ENCODE measurements at places on chromosomes 5 and 9. TPM values are rescaled to one million over a fixed set of nuclear protein-coding genes. Genes with fewer than 3 reads are reported as not detected.

- no peak for DNase-seq
Observed at GRCh38 chr9:119368681-119369581, at the start of gene BRINP1. Gene BRINP1 (minus strand): TSS chr9:119369435. CDS start chr9:119313355, 56,080 bp downstream.

- no peak for DNase-seq
Observed at GRCh38 chr5:34511063-34511462, 145.1 kb upstream of the RAI14 start.

GRCh38 chr9:117341151-117341550 is 73.7 kb downstream of the ASTN2 start:
- DNase-seq = no peak

Gene TAS2R1
- total RNA-seq = not detected

Gene CCDC183
- total RNA-seq = 1.7 TPM

Gene FPGS
- 107 TPM for total RNA-seq

DNA sequence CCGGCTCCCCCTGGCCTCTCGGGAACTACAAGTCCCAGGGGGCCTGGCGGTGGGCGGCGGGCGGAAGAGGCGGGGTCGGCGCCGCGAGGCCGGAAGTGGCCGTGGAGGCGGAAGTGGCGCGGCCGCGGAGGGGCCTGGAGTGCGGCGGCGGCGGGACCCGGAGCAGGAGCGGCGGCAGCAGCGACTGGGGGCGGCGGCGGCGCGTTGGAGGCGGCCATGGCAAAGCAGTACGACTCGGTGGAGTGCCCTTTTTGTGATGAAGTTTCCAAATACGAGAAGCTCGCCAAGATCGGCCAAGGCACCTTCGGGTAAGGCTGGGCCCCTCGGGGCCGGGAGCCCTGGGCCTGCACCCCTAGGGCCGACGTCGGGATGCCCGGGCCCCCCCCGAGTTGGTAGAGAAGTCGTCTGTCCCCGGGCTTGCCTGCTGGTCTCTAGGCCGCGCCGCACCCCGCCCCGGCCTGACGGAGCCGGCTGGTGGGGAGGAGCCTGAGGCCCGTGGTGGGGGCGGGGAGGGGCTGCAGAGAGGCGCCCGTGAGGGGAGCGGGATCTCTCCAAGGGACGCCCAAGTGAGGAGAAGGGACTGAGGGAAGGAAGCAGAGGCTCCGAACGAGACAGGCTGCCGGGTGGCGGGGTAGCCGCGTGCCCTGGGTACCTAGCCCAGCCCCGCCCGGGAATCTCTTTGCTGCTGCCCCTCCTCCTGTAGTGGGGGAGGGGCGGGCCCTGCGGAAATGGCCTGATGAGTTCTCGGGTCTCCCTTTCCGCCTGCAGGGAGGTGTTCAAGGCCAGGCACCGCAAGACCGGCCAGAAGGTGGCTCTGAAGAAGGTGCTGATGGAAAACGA is at the start of gene CDK9:
CDK9 (plus strand) TSS at position 102 of the 840 bp plus-strand sequence; CDS start at position 217, 115 bp downstream.
- DNase-seq = peak; percentile 64

GRCh38 chr5:14272548-14273205 is 129.5 kb downstream of the TRIO start:
- DNase-seq = no peak

DNA sequence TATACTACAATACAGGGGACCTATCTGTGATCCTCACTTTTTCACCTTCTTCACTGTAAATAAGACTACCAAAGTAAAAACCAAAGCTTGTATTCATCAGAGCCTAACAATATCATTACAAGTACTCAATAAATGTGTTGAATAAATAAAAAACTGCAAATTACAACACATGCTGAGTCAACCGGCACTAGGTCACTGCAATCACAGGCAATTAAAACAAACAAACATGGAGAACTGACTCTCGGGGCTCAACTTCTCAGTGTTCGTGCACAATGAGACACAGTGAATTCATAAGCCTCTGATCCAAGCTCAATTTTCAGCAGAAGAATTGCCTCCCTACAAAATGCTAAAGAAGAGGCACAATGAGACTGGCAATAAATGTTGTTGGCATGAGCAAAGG is 69.2 kb downstream of the CDK5RAP2 start:
- no peak for DNase-seq

DNA sequence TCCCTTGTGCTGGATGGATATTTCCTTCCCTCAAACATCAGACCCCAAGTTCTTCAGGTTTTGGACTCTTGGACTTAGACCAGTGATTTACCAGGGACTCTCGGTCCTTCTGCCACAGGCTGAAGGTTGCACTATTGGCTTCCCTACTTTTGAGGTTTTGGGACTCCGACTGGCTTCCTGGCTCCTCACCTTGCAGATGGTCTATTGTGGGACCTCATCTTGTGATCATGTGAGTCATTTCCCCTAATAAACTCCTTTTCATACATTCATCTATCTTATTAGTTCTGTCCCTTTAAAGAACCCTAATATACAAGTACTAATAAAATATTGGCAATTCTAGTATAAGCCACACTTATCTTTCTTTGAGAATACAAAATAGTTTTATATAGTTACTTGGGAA is 1078.9 kb downstream of the CDH12 start:
- DNase-seq = no peak

Gene BARHL1
- total RNA-seq = not detected

- DNase-seq = no peak
Observed at GRCh38 chr9:117916291-117916690, 212.1 kb downstream of the TLR4 start.

DNA sequence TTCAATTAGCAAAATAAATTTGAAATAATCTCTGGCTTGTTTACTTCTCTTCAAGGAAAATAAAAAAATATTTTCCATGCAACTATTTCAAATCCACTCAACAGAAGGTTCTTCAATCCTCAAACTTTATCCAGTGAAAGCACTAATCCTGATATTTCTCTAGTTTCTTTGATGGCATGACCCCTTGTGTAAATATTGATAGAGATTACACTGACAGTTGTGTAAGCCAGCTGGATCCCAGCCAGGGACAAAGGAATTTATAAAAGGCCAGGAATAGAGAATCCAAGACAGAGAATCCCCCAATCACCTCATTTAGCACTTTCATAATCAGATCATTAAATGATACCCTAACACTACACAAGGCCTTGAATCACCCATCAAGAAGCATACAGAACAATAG is 135.2 kb downstream of the GNA14 start:
- DNase-seq = no peak

- DNase-seq = no peak
Observed at GRCh38 chr5:126097876-126098275, 325.3 kb upstream of the GRAMD2B start.
